ENCODE measurements at places on chromosomes 11 and 22.

GRCh38 chr22:47630741-47631534 is 868.5 kb downstream of the TBC1D22A start:
- no peak for DNase-seq

DNA sequence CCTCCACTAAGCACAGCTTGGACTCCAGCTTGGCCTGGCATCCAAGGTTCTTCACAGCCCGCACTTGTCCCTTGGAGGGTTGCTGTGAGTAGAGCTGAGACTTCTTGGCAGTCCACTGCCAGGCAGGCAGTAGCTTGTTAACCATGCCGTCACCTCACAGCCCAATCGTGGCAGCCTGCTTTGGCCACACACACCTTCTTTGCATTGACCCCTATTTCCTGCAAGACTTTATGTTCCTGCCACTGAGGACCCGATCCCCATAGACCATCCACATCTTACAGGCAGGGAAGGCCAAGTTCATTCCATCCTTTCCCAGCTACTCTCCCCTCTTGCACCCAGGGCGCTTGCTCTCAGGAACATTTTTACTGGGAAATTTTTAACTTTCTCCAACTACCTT is 2.5 kb upstream of the PYGM start:
- DNase-seq, result no peak

DNA sequence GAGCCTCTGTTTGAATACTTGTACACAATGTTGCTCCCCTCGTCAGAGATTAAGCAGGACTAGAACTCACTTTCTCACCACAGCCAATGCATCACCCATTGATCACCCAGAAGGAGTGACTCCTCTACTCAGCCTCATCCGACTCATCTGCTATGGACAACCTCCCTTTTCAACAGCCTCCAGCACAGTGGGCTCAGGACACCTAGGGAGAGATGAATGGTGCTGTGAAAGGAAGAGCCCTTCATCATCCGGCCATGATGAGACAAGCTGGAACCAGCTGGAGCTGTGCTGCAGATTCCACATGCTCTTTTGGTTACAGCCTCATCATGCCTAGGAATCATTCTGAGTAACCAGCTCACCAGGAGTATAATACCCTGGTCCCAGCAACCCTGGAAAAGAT is 15.5 kb downstream of the C11orf91 start:
- peak; percentile 32 for DNase-seq

DNA sequence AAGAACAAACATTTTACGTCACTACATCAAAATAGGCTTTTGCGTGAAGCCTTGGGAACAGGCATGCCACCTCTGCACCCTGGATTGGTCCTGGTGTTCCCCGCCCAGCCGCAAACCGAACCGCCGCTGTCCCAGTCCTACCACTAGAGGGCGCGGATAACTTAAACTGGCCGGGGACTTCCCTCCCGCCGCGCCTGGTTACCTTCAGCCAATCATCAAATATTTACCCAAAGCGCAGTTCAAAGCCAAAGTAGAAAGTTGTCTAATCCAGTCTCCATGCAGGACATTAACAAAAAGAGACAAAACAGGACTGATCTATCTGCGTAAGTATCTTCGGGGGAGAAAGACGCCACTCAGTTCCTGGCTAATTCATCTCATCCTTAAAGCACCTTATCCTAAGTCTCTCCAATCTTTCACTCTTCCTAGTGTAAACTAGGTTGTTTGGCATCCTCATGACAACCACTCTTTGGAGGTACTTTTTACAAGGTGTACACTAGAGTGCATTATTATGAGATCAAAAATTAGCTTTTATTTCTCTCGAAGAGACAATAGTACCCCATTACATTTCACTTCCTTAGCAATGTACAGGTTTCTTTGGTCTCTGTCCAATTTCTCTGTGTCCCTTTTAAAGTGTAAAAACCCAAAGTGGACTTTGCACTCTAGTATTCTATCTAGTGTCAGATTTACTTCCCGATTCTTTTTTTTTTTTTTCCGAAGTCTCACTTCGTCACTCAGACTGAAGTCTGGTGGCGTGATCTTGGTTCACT is 3.9 kb upstream of the CRY2 start:
- DNase-seq, result peak; percentile 92

- DNase-seq, result no peak
Measured at GRCh38 chr11:13152264-13152663, 125.3 kb upstream of the BMAL1 start.

DNA sequence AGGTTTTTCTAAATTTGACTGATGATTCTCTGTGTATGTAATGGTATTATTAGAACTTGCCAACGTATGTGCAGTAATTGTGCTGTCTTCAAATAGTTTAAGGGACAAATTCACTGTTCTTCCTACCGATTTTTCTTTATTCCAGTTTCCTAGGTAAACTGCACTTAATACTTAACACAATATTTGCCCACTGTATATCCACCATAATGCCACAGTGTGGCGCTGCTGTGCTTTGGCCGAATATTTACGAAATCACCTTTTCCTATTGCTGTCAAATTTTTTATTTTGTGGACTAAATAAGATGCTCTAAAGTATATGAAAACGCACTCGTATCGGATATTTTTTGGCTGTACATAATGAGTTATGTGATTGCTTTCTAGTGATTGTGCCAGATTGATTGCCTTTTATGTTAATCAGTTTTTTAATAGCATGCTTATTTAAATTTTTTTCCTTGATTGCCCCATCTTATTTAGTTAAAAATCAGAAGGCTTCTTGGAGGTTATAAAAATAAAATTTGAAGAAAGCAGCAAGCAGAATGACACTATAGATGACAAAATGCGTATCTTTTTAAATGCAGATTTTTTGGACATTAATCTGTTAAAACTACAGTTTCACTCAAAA is 10.5 kb downstream of the AASDHPPT start:
- DNase-seq, result no peak

DNA sequence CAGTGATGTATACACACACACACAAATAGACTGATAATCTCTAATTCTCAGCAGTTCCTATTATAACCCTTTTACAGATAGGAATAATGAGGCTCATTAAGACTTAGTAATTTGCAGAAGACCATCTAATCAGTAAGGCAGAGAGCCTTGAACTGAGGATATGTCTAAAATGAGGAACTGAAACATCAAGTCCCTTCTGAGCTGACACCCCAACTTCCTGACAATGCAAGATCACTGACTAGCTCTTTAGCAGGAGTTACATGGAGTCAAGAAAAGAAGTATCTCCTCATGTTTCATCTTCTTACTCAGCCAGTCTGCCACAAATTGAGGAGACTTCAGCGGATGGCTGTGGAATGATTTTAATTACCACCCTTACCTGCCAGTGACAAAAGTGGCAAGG is 193.0 kb downstream of the MSANTD4 start:
- DNase-seq, result no peak

DNA sequence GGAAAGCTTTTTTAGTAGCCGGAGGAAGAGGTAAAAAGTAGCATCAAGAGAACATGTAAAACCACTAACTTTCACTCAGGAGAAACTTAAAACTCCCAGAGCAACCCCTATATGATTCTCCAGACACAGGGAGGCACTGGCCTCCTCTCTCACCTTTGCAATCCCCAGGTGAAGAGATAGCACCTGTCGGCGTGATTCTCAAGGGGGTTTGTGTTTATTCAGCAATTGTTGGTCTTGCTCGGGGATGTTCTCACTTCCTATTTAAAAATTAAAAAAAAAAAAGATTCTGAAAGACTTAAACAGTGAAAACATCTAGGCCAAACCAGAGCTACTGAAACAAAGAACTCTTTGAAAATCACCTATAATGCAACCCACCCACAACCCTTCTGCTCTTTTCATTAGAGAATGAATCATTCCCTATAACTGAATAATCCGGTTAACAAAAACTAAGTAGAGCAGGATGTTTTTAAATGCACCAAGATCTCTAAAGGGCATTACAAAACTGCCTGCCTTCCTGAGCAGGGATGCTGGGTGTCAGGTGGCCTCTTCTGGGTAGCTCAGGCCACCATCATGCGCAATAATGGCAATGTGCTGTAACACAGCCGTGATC is 24.9 kb downstream of the DHCR7 start:
- no peak for DNase-seq
